Progenitor cell of endocrine pancreas (in vitro differentiated cells): ENCODE measurements at places on chromosomes 1 and 21.

- DNase-seq: no peak
Observed at GRCh38 chr1:1239614-1240347, 6.7 kb downstream of the C1QTNF12 start.

DNA sequence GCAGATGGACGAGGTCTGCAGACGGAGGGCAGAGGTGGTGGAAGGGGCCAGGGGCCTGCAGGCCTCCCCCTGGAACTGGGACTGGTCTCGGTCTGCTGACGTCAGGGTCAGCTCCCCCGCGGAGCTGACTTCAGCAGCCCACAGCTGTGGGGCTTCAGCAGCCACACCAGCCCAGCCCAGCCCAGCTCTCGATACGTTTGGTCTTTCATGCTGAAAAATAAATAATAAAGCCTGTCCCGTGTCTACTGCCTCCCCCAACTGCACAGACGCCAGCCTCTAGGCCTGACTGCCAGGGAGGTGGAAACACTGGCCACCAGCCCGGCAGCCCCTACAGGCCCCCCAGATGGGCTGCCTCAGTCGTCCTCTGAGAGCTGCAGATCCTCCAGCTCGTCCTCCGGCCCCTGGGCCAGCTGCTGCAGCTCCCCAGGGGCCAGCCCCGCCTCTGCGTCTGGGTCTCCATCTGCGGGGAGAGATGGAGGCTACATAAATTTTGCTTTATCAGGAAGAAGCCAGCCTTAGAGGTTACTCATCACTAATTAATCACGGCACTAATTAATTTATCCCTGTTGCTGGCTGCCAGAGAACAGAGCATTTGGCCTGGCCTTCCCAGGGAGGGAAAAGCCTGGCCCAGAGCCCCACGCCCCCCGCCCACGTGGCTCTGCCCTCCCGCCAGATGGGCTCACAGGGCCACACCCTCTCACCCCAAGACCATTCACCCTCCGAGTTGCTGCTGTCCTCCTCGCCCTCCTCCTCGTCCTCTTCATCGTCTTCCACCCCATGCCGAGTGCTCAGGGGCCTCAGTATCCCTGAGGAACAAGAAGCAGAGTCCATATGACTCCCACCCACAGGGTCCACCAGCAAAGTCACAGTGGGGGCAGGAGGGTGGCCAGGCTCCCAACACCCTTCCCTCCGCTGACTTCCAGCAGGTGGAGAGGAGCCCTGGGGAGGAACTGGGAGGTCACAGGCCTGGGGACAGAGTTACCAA is 14.4 kb downstream of the NOC2L start:
- DNase-seq: no peak

GRCh38 chr1:1292851-1293250 is 12.6 kb downstream of the SCNN1D start:
- no peak for DNase-seq

- no peak for DNase-seq
Observed at GRCh38 chr1:185646202-185646683, 87.9 kb upstream of the HMCN1 start.

DNA sequence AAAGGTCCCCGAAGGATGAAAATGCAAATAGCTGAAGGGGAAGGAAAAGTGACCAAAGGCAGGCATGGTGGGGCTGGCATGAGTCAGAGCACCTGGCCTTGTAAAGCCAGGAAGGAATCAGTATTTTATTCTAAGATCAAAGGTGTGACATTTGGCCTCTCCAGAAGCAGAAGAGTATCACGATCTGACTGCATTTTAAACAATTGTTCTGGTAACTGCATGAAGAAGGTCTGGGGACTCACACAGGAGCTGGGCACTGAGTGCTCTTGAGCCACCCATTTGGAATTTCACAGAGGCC is 23.2 kb downstream of the MAB21L3 start:
- DNase-seq: no peak

- DNase-seq: no peak
Observed at GRCh38 chr1:223430236-223430635, 37.0 kb downstream of the CCDC185 start.

DNA sequence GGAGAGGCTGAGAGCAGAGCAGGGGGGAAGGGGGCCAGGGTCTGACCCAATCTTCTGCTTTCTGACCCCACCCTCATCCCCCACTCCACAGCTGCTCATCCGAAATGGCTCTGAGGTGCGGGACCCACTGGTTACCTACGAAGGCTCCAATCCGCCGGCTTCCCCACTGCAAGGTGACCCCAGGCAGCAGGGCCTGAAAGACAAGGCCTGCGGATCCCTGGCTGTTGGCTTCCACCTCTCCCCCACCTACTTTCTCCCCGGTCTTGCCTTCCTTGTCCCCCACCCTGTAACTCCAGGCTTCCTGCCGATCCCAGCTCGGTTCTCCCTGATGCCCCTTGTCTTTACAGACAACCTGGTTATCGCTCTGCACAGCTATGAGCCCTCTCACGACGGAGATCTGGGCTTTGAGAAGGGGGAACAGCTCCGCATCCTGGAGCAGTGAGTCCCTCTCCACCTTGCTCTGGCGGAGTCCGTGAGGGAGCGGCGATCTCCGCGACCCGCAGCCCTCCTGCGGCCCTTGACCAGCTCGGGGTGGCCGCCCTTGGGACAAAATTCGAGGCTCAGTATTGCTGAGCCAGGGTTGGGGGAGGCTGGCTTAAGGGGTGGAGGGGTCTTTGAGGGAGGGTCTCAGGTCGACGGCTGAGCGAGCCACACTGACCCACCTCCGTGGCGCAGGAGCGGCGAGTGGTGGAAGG is 17.1 kb upstream of the HDAC1 start:
- no peak for DNase-seq

DNA sequence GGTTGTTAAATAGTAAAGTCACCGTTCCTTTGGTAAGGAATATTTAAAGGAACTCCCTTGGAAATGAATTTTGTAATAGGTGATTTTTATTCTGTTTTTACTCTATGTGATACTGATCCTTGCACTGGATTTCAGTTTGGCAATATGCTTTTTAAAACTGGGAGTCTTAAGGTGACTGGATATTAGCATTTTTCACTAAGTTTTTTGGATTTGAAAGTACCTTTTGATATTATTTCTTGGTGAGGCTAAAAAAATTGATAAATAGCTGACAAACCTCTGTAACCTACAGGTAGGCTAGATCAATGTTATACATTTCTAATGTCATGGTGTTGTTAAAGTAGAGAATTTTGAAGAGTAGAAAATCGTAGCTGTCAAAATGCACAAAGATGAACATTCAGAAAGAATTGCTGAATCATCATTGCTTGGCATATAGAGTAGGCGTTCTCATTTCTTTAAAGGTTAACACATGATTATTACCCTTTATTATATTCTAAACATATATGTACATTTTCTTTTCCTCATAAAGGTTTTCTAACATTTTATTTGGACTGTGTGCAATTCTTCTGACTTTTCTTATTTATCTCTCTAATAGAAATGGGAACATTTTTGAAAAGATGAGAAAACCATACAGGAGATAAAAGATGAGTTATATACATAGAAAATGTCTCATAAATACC is 1.5 kb upstream of the DNAJB4 start:
- DNase-seq: no peak

DNA sequence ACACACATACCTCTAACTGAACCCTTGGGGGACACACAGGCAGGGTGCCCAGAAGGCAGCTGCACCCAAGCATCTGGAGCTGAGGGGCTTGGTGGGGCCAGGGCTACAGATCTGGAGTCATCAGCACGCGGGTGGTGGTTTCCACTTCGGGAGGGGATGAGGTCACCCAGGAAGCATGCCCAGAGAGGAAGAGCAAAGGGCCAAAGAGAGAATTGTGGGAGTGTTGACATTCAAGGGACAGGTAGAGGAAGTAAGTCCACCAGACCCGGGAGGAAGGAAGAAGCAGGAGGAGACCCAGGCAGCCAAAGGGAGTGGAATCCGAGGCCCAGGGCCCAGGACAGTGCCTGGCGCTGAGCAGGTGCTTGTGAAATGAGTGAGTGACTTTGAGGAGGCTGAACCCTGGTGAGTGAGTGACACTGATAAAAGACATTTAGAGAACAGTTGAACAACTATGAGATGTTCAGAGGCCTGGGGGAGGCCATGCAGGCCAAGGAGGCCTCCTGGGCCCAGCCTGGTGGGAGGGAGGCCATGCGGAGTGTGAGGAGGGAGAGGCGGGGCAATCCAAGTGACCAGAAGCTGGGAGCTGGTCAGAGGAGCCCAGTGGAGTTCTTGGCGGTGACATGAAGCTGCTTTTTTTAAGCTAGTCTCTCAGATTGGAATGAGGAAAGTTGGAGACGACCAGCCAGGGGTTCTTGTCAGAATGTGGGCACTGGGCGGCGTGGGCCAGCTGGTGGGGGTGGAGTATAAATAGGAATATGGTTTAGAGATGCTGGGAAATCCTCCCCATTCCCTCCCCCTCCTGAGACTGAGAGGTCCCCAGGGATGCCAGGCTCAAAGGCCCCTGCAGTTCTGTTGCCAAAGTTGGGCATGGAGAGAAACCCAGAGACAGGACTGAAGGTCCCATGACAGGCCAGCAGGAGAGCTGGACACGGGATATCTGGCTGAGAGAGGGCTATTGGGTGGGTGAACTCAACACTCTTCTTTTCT is 7.9 kb downstream of the CDK18 start:
- no peak for DNase-seq

GRCh38 chr1:199877526-199878384 is 149.8 kb upstream of the NR5A2 start:
- DNase-seq: no peak

GRCh38 chr1:63012339-63012738 is 228.4 kb downstream of the ATG4C start:
- no peak for DNase-seq

- no peak for DNase-seq
Observed at GRCh38 chr1:10561497-10561896, 86.7 kb downstream of the PEX14 start.
